Right renal cortex interstitium (tissue), 3 donors: ENCODE measurements at places on chromosomes 3 and 15. TPM values are rescaled to one million over a fixed set of nuclear protein-coding genes. Genes with fewer than 3 reads are reported as not detected.

The SATB1 gene
- polyA plus RNA-seq = 42.3 TPM

The CD86 gene
- polyA plus RNA-seq = 2.5 TPM

The SH3BP5 gene
- 64.4 TPM for polyA plus RNA-seq

The SI gene
- not detected for polyA plus RNA-seq

The FILIP1L gene
- 22.5 TPM for polyA plus RNA-seq
